Activated CD4-positive, CD25-positive, alpha-beta regulatory T cell treated with anti-CD3 and anti-CD28 coated beads, Interleukin-2, amount 50 U/mL, for 72 hours (primary cell): ENCODE measurements at places on chromosomes 7 and 10.

GRCh38 chr10:48216204-48216505 lies 58.3 kb downstream of the FRMPD2 start:
- DNase-seq = no peak

DNA sequence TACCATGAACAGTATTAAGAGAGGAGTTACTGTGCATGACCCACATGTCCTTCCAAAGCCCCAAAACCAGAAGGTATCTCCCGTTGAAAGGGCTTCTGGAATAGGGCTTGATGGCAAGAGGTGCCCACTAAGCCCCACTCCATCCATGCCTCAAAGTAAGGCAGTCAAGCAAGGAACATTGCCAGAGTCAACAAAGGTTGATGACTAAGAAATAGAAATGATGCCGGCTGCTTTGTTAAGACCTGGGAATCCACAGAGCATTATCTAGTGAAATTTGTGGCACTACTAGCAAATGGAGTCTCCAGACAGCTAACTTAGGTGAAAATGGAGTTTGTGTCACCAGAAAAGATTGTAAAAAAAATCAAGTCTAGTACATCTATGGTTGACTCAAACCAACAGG lies 6.2 kb downstream of the SFR1 start:
- no peak for DNase-seq

DNA sequence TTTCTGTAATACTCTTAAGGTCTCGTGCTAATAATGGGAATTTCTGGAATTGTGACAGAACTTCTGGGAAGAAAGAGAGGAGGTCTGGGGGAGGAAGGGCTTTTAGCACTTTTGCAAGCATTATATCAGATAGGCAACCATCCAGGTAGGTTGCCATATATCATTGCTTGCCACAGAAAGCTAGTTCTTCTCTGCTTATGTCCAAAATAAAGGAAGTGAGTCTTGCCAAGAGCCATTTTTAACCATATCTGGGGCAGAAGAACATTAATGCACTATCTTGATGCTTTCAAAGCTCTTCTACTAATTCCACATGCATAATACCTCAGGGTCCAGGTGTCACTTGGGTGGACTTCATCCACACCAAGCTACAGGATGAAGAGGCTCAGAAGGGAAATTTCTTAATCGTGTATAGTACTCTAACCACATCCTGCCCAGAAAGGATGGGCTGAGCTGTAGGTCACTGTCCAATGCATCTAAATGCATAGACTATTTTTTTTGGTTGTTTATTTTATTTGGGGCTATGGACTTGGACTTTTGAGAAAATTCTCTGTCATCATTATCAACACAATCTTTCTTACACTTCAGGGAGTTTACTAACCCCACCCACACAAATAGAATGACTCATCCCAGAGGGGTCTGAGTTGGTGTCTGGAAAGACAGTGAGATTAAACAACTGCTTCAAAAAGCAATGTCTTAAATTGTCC lies 68.9 kb upstream of the ADO start:
- DNase-seq = no peak

- no peak for DNase-seq
These were observed 63.1 kb downstream of the TMEM209 start for GRCh38 chr7:130141884-130142653.

- DNase-seq = no peak
These were observed 151.5 kb downstream of the DNAJB6 start for GRCh38 chr7:157488281-157488680.

DNA sequence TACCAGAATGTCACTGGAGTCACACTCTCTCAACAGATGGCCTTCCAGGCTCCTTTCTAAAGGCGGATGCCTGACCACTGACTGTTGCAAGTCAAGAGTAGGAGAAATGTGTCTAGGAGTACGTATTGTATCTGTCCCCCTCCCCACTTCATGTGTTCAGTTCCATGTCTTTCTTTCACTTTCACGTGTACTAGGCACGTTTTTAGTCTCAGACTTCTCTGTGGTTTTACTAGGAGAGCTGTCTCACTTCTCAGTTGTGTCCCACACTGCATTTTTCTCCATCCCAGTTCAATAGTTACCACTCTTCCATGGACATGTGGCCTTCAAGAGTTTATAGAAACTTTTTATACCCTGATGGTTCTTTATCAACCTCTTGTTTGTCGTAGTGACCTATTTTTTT lies 893.0 kb downstream of the NRG3 start:
- DNase-seq = no peak

DNA sequence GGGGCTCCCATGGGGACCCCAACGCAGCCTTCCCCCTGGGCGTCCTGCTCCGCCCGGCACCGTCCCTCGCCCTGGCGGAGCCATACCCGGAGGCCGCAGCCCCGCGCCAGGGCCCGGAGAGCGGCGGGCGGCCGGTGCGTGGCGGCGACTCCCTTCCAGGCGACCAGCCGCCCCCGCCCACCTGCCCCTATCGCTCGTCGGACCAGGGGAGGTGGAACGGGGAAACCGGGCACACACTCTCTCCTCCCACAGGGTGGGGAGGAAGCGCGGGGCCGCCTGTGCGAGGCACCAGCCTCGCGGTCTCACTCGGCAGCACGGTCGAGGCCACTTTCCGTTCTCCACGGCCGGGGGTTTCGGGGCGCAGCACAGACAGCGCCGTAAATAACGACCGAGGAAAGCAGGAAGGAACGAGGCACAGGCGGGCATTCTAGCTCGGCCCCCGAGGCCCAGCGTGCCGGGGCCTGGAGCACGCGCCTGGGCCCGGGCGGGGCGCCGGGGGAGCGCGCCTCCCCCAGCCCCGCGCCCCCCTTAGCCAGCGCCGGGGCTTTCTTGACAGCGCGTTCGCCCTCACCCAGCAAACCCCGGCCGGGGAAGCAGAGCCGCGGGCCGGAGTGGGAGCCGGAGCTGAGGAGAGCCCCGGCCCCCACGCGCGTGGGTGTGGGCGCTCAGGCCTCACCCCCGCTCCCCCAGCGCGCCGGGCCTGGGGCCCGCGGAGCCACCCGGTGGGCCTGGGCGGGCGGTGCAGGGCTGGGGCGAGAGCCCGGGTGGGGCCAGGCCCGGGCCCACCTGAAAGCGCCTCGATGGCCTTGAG lies 936 bp downstream of the IGF2BP3 start:
- DNase-seq = peak; percentile 34

DNA sequence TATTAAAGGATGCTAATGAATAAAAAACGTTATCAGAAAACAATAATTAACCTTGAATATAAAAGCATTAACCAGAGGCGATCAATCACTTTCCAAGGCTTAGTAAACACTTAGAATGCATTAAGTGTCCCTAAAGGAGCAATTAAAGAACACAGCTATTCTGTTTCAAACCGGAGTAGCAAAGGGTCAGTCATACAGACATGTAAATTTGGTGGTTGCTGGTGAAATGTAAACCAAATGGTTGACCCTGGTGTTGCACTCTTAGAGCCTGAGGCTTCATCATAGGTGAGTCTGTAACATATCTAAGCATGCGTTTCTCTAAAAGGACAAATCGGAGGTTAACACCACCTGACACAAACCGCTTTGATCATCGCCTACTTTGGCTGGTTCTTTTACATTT lies 1280.1 kb downstream of the TYW1 start:
- DNase-seq = no peak

DNA sequence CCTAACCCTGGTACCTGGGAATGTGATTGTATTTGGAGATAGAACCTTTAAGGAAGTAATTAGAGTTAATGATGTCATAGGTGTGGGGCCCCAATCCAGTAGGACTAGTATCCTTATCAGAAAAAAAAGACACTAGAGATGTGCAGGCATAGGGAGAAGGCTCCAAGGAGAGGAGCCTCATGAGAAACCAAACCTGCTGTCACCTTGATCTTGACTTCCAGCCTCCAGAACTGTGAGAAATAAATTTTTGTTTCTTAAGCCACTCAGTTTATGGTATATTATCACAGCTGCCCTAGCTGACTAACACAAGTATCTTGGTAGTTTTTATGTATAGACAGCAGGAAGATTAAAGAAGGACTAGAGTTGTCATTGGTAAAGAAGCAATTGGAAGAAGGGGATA lies 23.9 kb upstream of the CELF2 start:
- no peak for DNase-seq

DNA sequence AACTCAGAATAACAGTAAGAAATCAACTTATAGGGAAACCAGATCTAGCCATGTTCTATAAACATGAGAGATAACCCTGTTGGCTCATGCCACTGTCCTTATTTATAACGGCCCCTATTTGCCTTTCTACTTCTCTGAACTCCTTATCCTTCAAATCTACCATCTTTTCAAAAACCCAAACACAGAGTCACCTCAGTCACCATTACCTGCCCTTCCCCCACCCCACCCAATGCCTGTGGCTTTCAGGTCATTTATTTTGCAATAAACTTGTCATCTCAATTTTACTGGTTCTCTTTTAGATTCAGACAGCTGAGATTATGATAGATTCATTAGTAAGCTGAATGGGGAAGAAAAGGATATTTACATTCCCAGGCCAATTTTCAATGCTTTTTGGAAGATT lies 53.6 kb downstream of the KMT2C start:
- DNase-seq = no peak
